ENCODE measurements at places on chromosomes 13 and 19.

DNA sequence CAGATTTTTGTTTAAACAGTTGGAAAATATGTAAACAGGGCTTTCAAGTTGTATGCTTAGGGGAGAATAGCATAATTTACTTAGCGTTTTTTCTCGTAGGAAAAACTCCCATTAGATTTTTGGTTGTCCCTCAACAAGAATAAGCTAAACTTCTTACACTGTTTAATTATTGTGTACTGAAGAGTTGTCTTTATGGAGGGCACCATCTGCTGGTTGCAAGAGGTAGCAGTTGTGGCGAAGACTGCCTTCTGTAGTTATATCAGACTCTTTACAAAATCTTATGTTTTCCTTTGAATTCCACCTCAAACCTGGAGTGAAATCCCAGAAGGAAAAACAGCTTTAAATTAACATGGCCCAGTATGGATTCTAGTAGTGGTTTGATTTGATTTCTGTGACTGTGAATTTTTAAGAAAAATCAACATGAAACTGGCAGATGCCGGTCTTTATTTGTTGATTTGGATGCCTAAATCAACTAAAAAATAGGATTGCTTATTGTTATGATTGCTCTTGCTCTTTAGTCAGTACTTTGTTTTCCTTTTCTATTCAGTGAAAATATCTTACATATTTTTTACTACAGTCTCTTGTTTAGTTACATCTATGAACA is 53.4 kb downstream of the PDS5B start:
- DNase-seq: peak; percentile 4

GRCh38 chr13:60372141-60372540 is 24.9 kb upstream of the TDRD3 start:
- DNase-seq: no peak

DNA sequence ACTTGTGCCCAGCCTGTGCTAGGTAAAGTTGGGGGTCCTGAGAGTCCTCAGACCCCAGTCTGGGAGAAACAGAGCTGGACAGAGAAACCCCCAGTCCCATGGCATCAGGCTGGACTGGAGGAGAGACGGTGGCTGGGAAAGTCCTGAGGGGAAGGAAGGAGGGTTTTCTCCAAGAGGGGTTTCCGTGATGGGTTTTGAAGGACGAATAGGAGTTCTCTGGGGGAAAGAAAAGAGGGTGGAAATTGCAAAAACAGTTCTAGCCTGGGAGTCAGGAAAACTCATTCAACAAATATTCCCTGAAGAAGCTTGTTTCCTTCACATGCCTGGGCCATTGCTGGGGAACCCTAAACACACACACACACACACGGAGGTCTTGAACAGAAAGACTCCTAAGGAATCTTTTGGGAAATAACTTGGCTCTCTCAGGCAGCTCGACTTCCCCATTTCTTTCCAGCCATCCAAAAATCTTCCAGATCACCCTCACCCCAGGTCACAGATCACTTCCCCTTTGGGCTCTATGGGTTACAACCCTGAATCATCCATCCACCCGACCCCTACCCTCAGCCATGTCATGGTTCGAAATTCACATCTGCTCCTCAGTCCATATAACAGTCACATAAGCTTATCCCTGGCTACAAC is 47.5 kb downstream of the COLGALT1 start:
- DNase-seq: no peak

DNA sequence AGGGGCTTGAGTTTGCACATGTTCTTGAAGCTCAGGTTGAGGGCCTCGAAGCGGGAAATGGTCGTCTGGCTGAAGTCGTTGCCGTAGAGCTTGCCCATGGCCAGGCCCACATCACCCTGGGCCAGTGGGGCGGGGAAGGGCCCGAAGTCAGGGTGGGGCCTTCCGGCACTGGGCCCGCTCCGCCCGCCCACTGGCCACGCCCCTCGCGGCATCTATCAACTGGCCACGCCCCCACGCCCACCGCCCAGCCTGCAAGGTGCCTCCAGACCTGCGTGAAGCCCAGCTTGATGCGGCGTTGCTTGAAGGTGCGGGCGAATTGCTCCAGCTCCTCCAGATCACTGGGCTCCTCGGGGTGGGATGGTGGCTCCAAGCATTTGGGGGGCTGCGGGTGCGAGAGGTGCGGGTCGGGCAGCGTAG is 19.9 kb downstream of the ZNF574 start:
- no peak for DNase-seq

DNA sequence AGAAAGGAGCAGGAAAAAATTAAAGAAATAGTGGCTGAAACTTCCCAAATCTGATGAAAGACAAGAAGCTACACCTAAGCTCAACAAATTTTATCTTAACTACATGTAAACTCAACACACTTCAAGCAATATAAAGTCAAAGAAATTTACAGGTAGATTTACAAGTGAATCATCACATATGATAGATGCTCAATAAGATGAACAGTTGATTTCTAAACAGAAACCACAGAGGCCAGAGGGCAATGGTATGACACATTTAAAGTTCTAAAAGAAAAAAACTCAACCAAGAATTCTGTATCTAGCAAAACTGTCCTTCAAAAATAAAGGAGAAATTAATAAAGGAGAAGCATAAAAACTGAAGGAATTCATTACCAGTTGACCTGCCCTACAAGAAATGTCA is 39.3 kb upstream of the ZNF780A start:
- no peak for DNase-seq

GRCh38 chr19:17680230-17680722 is 7.9 kb downstream of the UNC13A start:
- peak; percentile 75 for DNase-seq

GRCh38 chr13:104553186-104553585 is 1487.0 kb upstream of the SLC10A2 start:
- no peak for DNase-seq

DNA sequence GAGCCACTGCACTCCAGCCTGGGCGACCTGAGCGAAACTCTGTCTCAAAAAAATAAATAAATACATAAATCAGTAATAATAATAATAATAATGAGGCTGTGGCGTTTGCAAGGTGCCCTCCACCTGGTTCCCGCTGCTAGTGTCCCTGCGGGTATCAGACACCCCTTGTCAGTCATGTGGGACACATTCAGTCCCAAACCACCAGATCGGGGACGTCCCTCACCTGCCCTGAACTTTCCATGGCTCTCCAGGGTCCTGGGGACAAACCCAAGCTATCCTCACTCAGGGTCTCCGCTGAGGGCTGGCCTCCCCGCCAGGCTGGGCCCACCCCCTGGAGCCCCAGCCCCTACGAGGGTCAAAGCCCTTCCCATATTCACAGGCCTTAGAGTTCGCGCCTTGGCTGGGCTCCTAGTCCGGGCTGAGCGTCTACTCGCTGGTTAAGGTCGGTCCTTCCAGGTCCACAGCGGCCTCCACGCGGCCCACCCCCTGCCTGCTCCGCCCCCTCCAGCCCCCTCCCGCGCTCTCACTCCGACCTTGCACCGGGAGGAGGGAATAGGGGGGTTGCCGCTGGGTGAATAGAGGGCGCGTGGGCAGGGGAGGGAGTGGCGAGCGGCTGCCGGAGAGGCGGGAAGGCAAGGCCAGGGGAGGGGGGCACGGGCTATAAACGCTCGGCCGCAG is 349 bp upstream of the KISS1R start:
- no peak for DNase-seq

- DNase-seq: no peak
Observed at GRCh38 chr13:43934273-43934672, 54.6 kb downstream of the LACC1 start.

DNA sequence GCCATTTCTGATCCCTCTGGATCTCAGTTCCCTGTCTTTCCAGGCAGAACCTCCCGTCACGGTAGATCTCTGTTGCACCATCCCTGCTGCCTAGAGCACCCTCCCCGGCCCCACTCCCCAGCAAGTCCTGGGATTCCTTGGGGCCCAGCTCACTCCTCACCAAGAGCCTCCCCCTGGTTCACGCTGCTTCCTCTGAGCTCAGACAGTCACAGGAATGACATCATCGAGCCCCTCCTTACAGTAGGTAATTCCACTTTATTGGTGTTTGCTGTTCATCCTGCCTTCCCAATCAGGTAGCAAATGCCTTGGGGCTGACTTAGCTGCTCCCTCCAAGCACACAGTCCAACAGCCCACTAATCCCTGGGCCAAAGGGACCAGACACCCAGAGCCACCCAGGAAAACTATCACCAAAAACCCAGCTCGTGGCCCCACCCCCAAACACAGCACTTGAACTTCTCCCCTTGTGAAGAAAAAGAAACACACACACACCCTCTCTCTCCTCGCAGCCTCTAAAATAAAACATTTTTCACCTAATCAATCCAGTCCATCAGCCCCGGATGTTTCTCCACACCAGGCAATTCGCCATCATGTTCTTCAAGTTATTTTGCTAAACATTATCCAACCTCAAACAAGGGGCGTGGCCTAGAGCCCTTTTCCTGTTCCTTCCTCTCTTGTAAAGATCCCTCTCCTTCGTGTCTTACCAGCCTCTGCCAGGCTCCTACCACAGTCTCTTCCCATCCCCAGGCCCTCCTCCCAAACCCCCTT is 2.5 kb downstream of the NAPA start:
- DNase-seq: no peak

DNA sequence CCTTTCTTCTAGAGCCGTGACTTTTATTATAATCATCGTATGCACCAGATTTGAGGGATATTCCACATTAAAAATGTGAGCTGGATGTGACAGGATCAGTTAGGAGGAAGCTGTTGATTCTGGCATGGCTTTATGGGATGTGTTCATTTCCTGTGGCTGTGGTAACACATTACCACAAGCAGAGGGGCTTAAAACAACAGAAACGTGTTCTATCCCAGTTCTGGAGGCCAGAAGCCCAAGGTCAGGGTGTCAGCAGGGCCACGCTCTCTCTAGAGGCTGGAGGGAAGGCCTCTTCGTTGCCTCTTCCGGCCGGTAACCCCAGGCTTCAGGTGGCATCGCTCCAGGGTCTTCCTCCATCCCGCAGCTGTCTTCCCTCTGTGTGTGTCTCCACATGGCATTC is 14.5 kb downstream of the MED25 start:
- DNase-seq: no peak

- no peak for DNase-seq
Observed at GRCh38 chr19:33441277-33441699, 67.8 kb downstream of the CEBPG start.

GRCh38 chr13:20654156-20654555 is 49.3 kb upstream of the IL17D start:
- no peak for DNase-seq

DNA sequence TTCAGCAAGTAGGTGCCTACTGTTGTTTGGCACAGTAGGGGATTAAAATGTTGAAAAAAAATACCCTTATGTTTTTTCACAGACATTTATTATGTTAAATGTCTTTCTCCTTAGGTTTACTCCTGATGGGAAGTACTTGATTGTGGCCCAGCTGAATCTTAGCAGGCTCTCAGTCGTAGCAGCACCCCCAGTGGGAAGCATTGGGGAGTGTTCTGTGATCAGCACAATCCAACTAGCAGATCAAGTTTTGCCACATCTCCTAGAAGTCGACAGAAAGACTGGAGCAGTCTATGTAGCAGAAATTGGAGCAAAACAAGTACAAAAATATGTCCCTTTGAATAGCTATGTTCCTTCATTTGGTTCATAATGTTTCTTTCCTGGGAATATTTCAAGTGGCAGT is 9.3 kb downstream of the NHLRC3 start:
- no peak for DNase-seq

- no peak for DNase-seq
Observed at GRCh38 chr13:80946008-80946802, 605.3 kb upstream of the SPRY2 start.

DNA sequence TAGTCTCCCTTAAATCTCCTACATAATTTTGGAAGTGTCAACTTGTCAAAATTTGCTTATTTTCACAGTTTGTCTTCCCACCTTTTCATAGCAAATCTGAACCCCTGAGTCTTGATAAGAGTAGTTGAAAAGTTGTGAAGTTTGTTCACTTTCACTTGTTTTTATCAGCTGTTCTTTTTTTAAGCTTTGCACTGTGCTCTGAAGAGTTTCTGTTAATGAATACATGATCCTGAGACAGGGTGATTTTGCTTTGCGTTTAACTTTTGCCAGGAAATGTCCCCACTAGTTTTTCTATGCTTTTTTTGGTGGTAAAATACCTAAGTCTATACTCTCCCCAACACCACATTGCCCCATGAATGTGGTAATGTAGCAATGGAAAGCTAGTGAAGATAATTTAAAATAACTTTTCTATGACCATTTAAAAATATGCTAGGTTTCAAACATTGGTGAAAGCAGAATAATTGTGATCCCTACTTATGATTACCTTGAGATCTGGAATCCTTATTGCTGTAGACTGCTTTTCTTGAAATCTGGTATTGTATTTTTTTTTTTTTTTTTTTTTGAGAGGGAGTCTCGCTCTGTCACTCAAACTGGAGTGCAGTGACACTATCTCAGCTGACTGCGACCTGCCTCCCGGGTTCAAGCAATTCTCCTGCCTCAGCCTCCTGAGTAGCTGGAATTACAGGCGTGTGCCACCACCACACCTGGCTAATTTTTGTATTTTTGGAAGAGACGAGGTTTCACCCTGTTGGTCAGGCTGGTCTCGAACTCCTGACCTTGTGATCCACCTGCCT is 5.4 kb downstream of the NUP58 start:
- DNase-seq: no peak

DNA sequence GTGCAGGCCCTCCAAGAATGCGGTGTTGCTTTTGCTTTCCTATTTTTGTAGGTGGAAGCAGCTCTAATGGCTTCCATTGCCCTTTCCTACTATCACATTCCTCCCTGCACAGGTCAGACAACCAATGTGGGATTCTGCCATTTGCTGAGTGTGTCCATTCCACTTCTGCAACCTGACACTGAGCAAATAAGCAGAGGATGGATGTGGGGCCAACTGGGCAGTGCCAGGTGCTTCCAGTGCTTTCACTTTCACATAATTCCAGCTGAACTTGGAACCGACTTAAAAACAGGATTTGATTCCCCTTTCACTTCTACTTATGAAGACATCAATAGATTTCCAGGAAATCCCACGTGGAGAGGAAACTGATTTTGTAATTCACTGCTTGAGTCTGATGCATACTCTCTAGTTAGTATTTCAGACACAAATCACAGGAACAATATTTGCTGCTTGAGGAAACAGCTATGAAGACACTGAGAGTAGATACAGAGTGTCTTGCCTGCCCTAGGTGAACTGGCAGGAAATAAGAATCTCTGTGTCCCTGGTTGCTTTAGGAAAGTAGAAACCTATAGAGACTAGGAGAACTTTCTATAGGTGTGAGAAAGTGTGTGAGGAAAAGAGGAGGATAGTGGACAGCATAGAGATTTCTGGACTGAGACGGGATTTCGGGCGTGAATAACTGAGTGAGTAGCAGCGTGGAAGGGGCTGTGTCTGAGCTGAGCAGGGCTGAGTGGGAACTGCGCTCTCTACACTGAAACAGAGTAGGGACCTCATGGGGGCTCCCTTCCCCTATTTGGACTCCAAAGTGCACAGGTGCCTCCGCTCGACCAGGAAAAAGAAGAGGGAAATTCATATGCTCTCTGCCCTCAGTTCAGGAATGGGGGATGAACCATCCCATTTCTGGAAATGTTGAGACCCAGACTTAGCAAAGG is 22.5 kb downstream of the LGALS16 start:
- no peak for DNase-seq

DNA sequence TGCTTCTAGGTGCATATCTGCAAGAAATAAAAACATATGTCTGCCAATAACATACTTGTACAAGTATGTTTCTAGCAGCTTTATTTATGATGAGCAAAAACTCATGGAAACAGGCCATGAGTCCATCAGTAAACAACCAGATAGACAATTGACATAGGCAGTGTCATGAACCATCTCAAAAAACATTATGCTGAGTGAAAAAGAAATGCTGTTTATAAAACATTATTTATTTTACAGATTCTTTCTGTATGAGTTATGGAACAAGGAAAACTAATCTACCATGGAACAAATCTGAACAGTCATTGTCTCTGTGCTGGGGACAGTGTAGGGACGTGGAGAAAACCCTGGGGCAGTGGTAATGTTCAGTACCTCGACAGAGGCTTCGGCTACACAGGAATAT is 283.9 kb downstream of the UQCRFS1 start:
- DNase-seq: no peak
